ENCODE measurements at places on chromosomes 16 and 17. TPM values are rescaled to one million over a fixed set of nuclear protein-coding genes. Genes with fewer than 3 reads are reported as not detected.

The TRPV2 gene
- total RNA-seq = 134 TPM

DNA sequence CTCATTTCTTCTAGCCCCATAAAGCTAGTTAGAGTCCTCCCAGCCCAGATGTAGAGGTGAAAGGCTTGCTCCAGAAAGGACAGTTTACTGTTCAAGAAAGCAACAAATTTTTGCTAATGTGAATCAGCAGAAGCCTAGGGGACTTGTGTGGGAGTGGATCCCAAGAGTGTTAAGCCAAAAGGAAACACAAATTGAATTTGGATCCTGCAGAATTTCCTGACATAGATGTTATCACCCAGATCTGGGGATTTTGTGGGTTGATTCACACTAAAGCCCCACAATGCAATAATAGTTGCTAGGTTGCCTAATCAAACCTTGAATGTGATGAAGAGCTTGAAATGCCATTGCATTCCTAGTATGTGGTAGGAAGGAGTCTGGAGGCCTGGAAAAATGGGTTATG lies 135.2 kb upstream of the HS3ST3A1 start:
- no peak for DNase-seq

GRCh38 chr16:57600952-57601580 lies 27.4 kb upstream of the ADGRG1 start:
- DNase-seq = no peak

DNA sequence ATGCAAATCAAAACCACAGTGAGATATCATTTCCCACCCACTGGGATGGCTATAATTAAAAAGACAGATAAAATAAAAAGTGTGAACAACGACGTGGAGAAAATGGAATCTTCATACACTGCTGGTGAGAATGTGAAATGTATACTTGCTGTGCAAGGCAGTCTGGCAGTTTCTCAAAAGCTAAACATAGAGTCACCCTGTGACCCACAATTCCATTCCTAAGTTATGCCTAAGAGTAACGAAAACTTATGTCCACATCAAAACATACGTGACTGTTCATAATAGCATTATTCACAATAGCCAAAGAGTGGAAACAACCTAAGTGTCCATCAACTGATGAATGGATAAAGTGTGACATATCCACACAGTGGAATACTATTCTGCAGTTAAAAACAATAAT lies 38.1 kb upstream of the VPS4A start:
- DNase-seq = no peak

DNA sequence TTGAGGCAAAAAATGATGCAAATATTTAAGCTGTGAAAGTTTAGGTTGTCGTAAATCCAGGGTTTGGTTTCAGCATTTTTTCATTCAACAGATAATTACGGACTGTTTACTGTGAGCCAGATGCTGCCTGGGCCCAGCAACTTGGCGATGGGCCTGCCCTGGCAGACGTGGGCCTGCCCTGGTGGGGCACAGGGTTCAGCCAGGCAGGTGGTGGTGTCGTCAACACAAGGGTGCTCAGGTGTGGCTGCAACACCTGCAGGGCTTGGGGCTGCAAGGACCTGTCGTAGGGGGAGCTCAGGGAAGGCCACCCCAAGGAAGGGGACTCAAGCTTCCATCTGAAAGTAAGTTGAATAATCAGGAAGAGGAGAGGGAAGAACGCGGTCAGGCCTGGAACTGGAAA lies 15.1 kb downstream of the ZC3H18 start:
- no peak for DNase-seq

DNA sequence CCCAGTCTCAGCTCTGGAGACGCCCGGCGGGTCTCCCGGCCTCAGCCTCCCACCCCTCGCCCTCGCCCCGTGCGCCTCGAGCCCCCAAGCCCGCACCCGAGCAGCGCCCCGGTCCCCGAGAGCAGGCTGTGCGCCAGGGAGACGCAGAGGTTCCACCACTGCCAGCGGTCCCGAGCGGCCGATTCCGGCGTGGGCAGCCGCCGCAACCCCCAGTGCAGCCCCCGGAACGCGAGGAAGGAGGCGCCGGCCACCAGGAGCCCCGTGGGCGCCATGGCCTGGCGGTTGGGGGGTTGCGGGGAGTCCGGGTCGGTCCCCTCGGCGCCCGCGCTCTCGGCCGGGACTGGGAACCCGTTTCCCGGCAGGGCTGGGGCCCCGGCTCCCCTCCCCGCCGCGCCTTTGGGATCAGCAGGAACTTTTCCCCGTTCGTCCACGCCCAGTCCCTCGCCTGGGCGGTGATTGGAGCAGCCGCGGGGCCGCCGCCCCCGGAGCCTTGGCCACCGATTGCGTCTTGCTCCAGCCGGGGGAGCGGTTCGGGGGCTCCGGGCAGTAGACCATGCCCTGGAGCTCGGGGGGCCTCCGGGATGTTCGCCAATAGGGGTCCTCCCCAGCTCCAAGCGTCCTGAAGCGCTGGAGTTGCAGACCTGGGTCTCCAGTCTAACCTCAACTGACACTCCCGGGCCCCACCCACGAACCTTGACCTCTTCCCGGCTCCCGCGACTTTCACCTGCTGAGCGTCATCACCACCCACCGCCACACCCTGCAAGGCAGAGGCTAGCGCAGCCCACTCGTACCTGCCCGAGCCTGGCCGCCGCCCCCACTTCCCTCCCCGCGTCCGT lies at the start of gene TLCD2:
TSS of gene TLCD2 (minus strand) at position 407 of the 836 bp plus-strand sequence. CDS start at position 272, 135 bp downstream.
- no peak for DNase-seq

DNA sequence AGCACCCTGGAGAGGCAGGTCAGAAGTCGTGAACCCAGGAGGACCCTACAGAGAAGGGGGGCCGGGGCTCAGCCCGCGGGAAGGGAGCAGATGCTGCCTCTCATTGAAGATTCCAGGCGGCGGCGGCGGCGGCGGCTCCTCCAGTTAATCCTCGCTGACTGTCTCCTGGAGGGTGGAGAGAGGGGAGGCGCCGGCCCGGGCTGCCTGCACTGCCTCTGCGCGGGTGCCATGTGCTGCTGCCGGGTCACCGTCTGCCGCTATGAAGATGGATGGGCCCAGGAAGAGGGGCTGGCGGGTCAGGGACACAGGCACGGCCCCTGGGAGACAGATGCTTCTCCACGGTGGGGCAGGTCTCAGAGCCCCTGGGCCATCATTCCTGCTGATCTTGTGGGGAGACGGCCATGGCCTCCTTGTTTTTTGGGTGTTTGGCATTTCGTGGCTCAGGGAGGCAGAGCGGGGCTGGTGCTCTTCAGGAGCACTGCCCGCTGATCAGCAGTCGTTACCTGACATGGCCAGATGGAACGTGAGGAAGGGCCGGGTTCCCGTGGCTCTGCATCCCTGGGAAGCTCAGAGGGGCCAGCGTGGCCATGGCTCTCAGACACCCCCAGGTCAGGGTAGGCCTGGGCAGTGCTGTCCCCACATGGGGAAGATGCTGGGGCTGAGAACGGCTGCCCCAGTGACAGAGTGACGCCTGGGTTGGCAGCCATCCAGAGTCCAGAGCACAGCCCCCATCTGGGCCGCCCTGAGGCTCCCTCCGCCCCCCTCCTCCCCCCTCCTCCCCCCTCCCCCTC lies 36.1 kb downstream of the GINS2 start:
- DNase-seq = no peak

- DNase-seq = no peak
These were observed 20.1 kb downstream of the HBQ1 start for GRCh38 chr16:200388-200787.

DNA sequence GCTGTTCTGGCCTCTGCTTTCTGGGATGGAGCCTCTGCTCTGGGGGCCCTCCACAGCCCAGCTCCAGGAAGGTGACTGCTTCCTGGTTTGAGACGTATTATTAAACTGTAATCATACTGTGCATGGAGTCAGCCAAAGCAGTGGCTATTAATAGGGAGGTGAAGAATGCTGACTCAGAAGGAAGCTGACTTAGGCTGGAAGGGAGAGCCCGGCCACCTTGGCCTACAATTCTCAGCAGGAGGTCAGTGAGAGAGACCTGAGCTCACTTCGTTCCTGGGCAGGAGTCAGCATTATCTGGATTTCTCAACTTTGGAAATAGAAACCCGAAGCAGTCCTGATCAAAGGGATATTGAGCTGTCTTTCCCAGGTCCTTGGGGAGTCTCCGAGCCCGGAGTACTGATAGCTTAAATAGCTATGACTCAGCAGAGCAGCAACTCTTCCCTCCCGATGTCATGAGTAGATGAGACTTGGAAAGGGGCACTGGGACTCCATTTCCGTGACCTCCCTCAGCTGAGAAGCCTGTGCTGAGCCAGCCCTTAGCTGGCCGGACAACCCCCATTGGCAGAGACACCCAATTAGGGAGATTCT lies 91.8 kb downstream of the YPEL2 start:
- no peak for DNase-seq

GRCh38 chr17:2683912-2684311 lies 27.7 kb downstream of the CLUH start:
- DNase-seq = no peak
